ENCODE measurements at places on chromosomes 7 and 10.

DNA sequence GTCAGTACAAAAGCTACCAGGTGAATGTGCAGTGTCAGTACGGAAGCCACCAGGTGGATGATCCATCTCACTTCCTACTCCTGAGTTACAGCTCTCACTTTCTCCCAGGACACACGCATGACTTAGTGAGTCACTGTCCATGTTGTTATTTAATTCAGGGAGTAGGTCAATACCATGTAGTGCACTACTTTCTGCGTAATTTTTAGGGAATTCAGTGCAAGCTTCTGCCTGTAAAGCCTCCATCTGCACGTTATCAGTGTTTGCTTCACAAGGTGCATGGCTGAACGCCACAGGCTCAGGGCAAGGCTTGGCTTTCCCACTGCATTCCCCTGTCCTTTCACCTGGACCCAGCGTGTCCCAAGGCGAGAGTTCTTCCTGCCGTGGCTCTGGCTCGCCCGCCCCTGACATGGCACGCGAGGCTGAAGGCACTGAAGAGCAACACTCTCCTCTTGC lies 59.5 kb downstream of the LARP4B start:
- peak overlapping the region; percentile 44 for H3K27ac ChIP-seq
- H3K36me3 ChIP-seq: peaks cover 59% of the 10 kb centered on the region
- no peak overlapping the region for H3K4me3 ChIP-seq

DNA sequence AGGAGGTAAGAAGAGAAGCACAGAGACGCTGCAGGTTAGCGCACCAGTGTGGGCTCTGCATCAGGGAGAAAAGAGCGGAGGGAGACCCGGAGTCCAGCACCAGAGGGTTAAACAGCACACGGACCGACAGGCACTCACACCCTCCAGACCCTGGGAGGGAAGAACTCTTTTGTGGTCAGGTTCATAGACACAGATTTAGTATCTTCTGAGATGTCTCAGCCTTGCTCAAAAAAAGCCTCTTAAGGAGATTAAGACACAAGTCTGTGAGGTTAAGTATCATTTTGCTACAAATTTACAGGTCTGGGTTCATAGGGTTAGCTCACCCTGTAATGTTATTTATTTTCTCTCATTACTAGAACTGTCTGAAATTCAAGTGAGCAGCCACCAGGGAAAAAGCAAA lies 16.8 kb upstream of the NDST2 start:
- H3K4me3 ChIP-seq: no peak overlapping the region
- DNase-seq: no peak
- no peaks in the 10 kb centered on the region for H3K36me3 ChIP-seq
- H3K27ac ChIP-seq: peak overlapping the region; percentile 78
- H3K4me1 ChIP-seq: peaks cover 4% of the 10 kb centered on the region
- peaks cover 3% of the 10 kb centered on the region for H3K27me3 ChIP-seq

DNA sequence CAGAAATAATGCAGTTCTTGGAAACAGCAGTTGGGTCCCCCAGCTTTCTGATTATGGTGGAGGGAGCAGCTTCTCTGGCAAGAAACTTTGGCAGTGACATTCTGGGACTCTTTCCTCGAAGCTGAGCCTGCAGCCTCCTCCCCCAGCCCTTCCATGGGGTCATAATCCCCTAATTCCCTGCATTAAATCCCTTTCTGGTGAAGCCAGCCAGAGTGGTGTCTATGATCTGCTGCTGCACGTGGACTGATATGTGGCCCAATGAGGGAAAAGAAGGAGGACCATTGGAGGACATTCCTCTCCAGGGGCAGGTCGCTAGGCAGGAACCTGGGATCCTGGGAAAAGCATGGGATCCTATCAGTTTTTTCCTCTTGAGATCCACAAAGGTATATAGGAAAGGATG lies 470.5 kb downstream of the RPS24 start:
- peaks cover 28% of the 10 kb centered on the region for H3K4me1 ChIP-seq
- no peak for DNase-seq
- no peaks in the 10 kb centered on the region for H3K36me3 ChIP-seq
- H3K27ac ChIP-seq: no peak overlapping the region

DNA sequence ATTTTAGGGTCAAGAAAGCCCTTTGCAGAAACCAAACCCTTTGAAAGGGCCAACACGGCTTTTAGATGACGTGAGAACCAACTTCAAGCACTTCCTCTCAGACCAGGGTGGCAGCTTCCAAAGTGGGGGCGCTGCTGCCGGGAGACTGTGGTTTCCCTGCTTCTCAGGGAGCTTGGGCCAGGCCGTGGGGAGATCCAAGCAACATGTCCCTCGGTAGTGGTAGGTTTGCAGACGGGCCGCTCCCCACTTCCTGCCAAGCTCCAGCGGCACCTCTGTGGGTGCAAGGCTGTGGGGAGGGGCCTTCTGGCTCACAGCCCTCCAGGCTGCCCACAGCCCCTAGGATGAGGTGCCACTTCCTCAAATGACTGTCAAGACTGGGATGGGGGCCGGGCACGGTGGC lies 132.4 kb downstream of the FAM53B start:
- peaks cover 51% of the 10 kb centered on the region for H3K4me1 ChIP-seq
- H3K27ac ChIP-seq: no peak overlapping the region
- no peak for DNase-seq

- DNase-seq: no peak
- peaks cover 32% of the 10 kb centered on the region for H3K4me1 ChIP-seq
- H3K27me3 ChIP-seq: peaks cover 23% of the 10 kb centered on the region
- H3K27ac ChIP-seq: no peak overlapping the region
- no peak overlapping the region for H3K4me3 ChIP-seq
These were observed 26.4 kb downstream of the UBTD1 start for GRCh38 chr10:97525086-97525485.

- H3K27ac ChIP-seq: no peak overlapping the region
- H3K36me3 ChIP-seq: no peaks in the 10 kb centered on the region
- H3K4me1 ChIP-seq: no peaks in the 10 kb centered on the region
- H3K27me3 ChIP-seq: no peaks in the 10 kb centered on the region
- no peak for DNase-seq
- no peak overlapping the region for H3K4me3 ChIP-seq
These were observed 918.1 kb upstream of the POT1 start for GRCh38 chr7:125847692-125848091.

GRCh38 chr10:14397066-14397465 lies 66.3 kb upstream of the FRMD4A start:
- no peaks in the 10 kb centered on the region for H3K36me3 ChIP-seq
- H3K27ac ChIP-seq: no peak overlapping the region
- no peak for DNase-seq
- H3K4me1 ChIP-seq: no peaks in the 10 kb centered on the region

- peaks cover 38% of the 10 kb centered on the region for H3K36me3 ChIP-seq
- peaks cover 8% of the 10 kb centered on the region for H3K4me1 ChIP-seq
- H3K4me3 ChIP-seq: no peak overlapping the region
- H3K27ac ChIP-seq: no peak overlapping the region
- DNase-seq: no peak
These were observed 135.3 kb downstream of the KIAA1217 start for GRCh38 chr10:24344279-24344678.

DNA sequence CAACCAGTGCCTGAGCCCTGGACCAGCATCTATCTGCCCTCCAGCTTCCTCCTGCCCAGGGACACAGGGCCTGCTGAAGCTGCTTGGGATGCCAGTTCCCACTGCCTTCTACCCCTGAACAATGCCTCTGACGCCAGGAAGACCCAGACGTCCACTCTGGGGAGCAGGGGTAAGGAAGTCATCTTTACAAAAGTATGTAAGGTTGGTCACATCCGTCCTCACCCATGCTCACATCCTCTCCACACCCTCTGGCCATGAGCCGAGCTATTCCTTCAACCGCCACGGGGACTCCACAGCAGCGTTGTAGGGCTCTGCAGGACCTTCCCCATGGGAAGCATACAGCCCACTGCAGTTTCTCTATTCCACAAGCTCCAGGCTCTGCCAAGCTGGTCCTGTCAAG lies 58.5 kb downstream of the CLRN3 start:
- H3K27ac ChIP-seq: no peak overlapping the region
- DNase-seq: no peak
- peaks cover 9% of the 10 kb centered on the region for H3K4me1 ChIP-seq
- H3K4me3 ChIP-seq: no peak overlapping the region
- H3K36me3 ChIP-seq: no peaks in the 10 kb centered on the region
- H3K27me3 ChIP-seq: peaks cover 34% of the 10 kb centered on the region

DNA sequence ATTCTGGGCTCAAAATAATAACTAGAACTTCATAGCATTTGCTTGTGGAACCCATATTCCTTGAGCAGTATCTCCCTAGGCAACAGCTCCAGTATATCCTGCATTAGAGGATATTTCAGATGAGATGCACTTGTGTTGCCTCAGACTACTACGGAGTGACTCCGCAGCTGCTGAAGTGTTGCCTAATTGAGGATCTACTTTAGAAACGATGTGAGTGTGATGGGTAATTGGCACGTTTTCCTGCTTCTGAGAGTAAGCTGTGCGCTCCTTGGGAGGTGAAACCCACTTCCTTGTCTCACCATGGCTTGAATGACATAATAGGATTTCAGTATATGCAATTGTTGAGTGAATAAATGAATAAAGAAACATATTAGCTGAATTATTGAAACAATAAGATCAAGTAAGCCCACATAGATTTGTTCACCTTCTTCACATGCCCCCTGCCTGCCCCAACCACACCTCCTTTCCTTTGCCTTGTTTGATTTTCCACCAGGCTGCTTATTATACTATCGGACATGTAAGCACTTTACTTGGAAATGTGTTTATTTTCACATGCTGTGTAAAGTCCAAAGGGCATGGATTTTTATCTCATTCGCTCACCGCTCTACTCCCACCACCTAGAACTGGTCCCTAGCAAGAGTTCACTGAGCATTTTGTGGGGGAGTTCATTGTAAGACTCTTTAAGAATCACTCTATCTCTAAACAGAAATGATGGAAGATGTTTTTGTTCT lies 303.8 kb downstream of the KCNMA1 start:
- DNase-seq: no peak
- no peak overlapping the region for H3K27ac ChIP-seq
- H3K4me3 ChIP-seq: no peak overlapping the region
- no peaks in the 10 kb centered on the region for H3K4me1 ChIP-seq
- H3K36me3 ChIP-seq: no peaks in the 10 kb centered on the region

GRCh38 chr10:108819302-108819701 lies 1104.0 kb downstream of the XPNPEP1 start:
- no peaks in the 10 kb centered on the region for H3K36me3 ChIP-seq
- no peak for DNase-seq
- H3K4me3 ChIP-seq: no peak overlapping the region

GRCh38 chr7:114392686-114393085 lies 21.9 kb upstream of the FOXP2 start:
- peaks cover 7% of the 10 kb centered on the region for H3K27me3 ChIP-seq
- no peak overlapping the region for H3K27ac ChIP-seq
- no peaks in the 10 kb centered on the region for H3K36me3 ChIP-seq
- no peaks in the 10 kb centered on the region for H3K4me1 ChIP-seq

All from nephron progenitor cell (in vitro differentiated cells).